ENCODE measurements at places on chromosomes 3 and 15.

DNA sequence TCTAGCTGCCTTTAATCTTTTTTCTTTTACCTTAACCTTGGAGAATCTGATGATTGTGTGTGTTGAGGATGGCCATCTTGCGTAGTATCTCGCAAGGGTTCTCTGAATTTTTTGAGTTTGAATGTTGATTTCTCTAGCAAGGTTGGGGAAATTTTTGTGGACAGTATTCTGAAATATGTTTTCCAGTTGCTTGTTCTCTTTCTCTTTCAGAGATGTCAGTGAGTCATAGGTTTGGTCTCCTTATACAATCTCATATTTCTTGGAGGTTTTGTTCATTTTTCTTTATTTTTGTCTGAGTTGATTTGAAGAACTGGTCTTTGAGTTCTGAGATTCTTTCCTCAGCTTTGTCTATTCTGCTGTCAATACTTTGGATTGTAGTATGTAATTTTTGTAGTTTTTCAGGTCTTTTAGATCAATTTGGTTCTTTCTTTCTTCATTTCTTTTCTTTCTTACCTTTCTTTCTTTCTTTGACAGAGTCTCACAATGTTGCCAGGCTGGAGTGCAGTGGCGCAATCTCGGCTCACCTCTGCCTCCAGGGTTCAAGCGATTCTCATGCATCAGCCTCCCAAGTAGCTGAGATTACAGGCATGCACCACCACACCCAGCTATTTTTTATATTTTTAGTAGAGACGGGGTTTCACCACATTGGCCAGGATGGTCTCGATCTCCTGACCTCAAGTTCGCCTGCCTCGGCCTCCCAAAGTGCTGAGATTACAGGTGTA lies 366.4 kb upstream of the RASGRP1 start:
- no peak for DNase-seq

DNA sequence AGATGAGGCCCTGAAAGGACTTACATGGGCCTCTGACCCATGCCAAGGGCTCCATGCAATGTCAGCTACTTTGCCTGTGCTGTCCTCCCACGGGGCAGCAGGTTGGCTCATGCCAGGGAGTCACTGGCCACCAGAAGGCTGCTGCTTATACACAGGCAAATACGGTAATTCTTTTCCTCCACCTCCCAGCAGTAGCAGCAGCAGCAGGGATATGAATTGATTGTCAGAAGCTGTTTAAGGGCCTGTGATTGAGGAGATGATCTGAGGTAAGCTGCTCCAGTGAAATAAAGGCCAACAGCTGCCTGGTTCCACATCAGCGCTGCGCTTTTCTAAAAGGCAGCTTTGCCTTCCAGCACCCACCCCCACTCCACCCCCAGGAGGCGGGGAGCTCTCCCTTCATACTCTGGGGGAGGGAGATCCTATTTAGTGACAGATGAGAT lies 250.5 kb downstream of the SHQ1 start:
- no peak for DNase-seq

DNA sequence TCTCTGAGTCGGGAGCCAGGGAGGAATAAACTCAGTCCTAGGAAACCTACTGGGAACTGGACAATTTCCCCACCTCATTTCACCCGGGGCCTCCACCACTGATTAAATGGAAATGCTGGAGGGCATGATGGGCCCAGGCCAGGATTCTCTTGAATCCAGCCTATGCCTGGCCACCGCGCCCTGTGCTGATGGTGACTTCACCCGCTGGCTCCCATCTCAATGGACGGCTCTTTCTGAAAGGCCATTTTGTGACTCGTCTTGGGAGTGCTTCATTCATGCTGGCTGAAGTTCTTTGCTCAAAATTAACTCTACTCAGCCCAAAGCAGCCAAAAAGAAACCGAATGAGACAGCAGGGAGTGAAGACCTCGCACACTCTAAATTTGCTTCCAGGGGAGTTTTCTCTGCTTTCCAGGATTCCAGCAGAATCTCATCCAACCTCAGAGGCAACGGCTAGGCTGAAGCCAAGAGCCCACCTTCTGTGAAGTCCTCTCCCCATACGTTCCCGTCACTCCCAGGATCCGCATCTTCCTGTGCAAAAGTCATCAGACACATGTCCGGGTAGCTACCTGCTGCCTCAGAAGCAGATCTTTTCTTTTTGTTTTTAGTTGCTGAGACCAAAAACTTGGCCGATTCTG lies 266.0 kb upstream of the ICE2 start:
- DNase-seq: no peak

GRCh38 chr3:38646062-38646461 lies 3.4 kb downstream of the SCN5A start:
- no peak for DNase-seq

GRCh38 chr3:22893101-22893500 lies 310.0 kb upstream of the UBE2E2 start:
- DNase-seq: no peak

DNA sequence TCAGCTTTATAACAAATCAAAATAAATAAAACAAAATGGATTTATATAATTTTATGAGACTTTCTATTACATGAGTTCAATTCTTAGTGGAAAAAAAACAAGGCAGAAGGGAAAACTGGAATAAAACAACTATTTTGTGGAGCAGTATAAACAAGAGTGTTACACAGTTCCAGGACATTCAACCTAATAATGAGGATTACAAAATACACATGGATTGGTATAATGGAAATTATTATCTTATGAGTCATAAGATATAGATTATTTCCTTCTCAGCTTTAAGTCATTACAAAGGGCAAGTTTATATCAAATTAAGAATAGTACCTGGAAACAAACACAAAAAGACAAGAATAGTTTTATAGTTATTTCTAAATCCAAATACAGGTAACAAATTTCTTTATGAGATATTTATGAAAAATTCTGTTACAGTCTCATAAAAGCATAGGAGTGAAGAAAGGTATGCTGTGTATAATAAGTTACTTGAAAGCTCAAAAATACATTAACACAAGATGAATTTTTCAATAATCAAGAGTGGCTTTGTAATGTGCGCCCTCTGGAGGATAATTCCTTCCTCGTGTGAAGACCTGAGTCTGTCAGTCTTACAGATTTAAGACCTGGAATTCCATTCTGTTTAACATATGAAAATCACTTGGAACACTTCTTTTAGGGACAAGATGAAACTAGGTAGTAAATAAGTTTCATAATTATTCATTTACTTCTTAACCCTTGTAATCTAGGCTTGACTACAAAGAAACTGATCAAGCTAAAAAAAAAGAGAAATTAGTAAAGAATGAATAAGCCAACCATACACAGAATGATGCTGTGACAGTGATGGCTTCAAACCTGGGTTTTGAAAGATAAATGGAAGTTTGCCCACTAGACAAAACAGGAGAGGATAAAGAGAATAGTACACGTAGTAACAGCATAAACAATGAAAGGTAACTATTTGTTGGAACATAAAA lies 9.5 kb downstream of the COPS2 start:
- DNase-seq: no peak

DNA sequence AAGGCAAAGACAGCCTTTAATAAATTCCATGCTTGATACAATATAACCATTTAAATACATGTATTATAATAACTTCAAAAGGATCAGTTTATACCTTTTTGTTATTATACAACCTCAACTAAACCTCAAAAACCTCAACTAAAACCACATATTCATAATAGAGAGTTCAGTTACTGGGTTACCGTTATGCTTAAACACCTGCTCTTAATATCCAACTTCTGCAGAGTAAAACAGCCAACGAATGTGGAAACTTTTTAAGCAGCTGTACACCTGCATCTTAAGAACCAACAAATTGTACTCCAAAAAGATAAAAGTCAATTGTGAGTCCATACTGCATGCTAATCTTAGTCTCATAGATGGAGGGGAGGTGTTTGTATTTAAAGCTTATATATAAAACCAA lies 53.5 kb downstream of the TFDP2 start:
- DNase-seq: no peak
